Mesendoderm (in vitro differentiated cells): ENCODE measurements at places on chromosomes 12 and 14.

DNA sequence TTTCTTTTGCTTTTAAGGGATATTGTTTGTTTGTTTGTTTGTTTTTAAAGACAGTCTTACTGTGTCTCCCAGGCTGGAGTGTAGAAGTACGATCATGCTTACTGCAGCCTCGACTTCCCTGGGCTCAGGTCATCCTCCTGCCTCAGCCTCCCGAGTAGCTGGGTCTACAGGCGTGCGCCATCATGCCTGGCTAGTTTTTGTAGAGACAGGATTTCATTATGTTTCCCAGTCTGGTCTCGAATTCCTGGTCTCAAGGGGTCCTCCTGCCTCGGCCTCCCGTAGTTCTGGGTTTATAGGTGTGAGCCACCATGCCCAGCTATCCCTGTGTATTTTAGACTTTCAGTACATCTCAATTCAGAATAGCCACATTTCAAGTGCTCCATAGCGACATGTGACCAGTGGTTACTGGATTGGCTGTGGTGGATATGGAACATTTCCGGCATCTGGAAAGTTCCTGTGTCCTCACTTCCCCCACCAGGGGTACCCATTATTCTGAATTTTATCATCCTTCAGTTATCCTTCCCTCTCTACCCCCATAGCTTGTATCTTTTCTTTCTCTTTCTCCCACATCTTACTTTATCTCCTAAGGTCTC is 61.1 kb downstream of the HRK start:
- no peak overlapping the region for H3K4me3 ChIP-seq
- no peaks in the 10 kb centered on the region for H3K27me3 ChIP-seq
- no peaks in the 10 kb centered on the region for H3K36me3 ChIP-seq
- H3K4me1 ChIP-seq: peaks cover 3% of the 10 kb centered on the region

DNA sequence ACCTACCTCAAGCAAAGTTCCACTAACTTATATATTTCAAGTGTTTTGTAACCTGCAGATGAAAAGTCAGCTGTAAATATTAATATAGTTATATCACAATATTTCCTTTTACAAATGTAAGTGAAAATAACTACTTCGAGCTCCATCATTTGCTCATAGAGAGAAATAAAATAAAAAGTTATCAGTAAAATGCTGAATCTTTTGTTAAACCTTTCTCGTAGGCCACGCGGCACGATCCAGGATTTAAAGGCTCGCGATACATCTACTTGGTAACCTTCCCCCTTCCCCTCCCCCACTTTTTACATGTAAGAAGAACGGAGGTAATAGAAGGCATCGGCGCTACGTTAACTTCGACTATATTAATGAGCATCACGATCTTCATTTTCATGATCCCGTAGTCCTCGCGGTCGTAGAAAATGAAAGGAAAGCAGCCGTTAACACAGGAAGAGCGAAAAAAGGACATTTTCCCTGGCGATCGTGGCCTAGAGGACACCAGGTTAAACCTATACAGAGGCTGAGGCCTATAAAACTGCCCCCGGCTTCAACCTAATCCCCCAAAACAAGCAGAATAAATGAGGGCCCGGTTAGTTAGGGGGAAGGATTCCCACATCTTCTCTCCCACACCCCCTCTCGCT is 508 bp downstream of the HNRNPC start:
- H3K27me3 ChIP-seq: no peaks in the 10 kb centered on the region
- peak overlapping the region; percentile 93 for H3K4me3 ChIP-seq
- peak; percentile 83 for DNase-seq
- H3K27ac ChIP-seq: peak overlapping the region; percentile 70

DNA sequence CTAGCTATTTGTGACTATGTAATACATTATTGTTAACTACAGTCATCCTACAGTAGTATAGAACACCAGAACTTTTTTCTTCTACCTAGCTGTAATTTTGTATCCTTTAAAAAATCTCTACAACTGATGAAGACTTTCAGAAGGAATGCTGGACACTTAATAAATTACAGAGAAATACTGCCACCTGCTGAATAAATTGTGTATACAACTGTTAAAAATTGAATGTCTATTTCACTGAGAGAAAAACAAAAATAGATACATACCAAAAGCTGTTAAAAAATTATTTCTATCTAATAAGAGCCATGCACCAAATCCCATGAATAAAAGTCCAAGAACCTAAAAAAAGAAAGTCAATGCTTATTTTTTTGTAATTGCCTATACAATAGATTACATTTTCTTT is 6.6 kb downstream of the TSPAN19 start:
- no peaks in the 10 kb centered on the region for H3K4me1 ChIP-seq
- no peak overlapping the region for H3K4me3 ChIP-seq
- DNase-seq: peak; percentile 17
- no peaks in the 10 kb centered on the region for H3K36me3 ChIP-seq

DNA sequence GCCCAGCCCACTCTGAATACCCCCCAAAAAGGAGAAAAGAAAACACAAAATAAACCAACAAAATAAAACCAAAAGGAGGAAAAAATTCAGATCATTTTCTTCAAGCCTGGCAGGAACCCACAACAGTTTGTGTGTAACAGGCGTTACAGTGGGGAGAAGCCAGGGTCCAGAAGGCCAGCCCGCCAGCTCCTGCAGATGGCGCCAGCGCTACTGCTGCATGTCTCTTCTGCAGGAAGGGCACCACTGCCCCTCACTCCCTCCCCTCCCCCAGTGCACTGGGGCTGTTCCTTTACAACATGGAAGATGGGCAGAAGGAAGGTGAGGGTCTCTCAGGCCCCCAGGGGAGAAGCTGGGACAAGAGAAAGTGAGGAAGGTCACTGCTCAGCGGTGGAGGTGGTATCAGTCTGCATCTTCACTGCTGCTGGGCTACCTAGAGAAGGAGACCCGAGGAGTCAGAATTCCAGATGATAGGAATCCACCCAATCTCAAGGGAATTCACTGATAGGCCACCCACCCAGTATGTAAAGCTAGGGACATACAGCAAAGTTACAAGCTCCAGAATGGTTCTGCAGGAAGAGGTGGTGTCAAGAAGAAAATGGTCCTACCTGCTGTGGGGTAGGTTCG is 2.3 kb upstream of the NOP2 start:
- H3K36me3 ChIP-seq: peaks cover 12% of the 10 kb centered on the region
- H3K4me3 ChIP-seq: no peak overlapping the region
- H3K27ac ChIP-seq: no peak overlapping the region
- peak; percentile 83 for DNase-seq
